Stimulated activated memory B cell treated with anti-CD40 and anti-IgM and Interleukin-4, amounts not matched to agents 10 μg/mL and 1 μg/mL and 100 μg/mL, for 72 hours (primary cell): ENCODE measurements at places on chromosomes 7 and 10.

DNA sequence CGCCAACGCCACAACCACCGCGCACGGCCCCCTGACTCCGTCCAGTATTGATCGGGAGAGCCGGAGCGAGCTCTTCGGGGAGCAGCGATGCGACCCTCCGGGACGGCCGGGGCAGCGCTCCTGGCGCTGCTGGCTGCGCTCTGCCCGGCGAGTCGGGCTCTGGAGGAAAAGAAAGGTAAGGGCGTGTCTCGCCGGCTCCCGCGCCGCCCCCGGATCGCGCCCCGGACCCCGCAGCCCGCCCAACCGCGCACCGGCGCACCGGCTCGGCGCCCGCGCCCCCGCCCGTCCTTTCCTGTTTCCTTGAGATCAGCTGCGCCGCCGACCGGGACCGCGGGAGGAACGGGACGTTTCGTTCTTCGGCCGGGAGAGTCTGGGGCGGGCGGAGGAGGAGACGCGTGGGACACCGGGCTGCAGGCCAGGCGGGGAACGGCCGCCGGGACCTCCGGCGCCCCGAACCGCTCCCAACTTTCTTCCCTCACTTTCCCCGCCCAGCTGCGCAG is 424 bp downstream of the EGFR start:
- ATAC-seq = no peak

DNA sequence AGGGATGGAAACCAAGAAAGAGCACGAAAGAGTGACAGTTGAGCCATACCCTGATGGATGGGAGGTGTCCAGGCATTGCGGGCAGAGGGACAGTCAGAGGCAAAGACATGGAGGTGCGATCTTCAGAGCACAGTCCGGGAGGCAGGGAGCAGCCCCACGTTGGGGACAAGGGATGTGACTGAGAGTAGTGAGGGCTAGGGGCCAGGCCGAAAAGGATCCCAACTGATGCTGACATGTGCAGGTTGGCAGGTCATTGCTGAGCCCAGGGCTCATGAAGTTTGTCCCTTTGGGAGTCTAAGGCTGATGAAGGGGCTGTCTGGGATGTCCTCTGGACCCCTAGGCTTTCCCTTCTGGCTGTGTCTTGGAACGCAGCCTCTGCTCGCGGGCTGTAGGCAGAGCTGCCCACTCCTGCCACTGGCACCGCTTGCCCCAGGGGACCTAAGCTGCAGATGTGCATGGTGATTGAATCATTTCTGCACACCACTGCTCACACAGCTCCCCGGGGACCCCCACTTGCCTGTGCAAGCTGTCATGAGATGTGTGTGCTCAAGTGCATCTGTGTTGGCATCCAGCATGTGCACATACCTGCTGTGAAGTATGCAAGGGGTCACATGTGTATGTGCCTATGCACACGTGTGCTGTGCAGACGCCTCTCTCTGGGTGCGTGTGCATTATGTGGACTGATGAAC is 125.1 kb downstream of the ZMIZ1 start:
- peak; percentile 83 for ATAC-seq

GRCh38 chr10:13528875-13529713 is at the start of gene BEND7:
Gene BEND7 (minus strand): TSS chr10:13529014. CDS start chr10:13528533, 481 bp downstream.
- ATAC-seq = peak; percentile 72

- ATAC-seq = no peak
These were observed 28.7 kb downstream of the GHRHR start for GRCh38 chr7:30992414-30992813.

- no peak for ATAC-seq
These were observed 120.0 kb upstream of the PLPP4 start for GRCh38 chr10:120336911-120337540.

- no peak for ATAC-seq
These were observed 24.6 kb downstream of the ADIRF start for GRCh38 chr10:86992929-86993328.

GRCh38 chr7:127652333-127653248 is 597 bp downstream of the SND1 start:
- ATAC-seq = peak; percentile 52

- ATAC-seq = no peak
These were observed 155.3 kb upstream of the INHBA start for GRCh38 chr7:41858201-41858600.

- ATAC-seq = no peak
These were observed 28.4 kb downstream of the ITGB1 start for GRCh38 chr10:32929634-32930033.

GRCh38 chr7:91789086-91789485 is 91.4 kb downstream of the MTERF1 start:
- ATAC-seq = no peak

- no peak for ATAC-seq
These were observed 229.5 kb downstream of the PTPRN2 start for GRCh38 chr7:158357898-158358821.

DNA sequence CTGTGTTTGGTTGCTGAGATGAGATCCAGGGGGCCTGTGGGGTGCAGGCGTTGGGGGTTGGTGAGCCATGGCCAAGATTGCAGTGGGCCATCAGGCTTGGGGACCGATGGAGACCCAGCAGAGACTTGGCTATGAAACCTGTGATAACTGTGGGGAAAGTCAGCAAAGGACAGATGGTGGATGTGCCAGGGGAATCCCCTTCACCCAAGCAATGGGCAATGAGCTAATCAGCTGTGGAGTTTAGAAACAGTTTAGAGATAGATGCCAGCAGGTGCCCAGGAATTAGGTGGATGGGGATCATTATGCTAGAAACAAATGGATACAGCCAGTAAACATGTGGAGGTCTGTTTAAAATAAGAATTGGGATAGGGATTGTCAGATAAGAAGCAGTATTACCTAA is 151.4 kb upstream of the FERD3L start:
- no peak for ATAC-seq

- peak; percentile 69 for ATAC-seq
These were observed 24.6 kb upstream of the INMT start for GRCh38 chr7:30727061-30727945.

DNA sequence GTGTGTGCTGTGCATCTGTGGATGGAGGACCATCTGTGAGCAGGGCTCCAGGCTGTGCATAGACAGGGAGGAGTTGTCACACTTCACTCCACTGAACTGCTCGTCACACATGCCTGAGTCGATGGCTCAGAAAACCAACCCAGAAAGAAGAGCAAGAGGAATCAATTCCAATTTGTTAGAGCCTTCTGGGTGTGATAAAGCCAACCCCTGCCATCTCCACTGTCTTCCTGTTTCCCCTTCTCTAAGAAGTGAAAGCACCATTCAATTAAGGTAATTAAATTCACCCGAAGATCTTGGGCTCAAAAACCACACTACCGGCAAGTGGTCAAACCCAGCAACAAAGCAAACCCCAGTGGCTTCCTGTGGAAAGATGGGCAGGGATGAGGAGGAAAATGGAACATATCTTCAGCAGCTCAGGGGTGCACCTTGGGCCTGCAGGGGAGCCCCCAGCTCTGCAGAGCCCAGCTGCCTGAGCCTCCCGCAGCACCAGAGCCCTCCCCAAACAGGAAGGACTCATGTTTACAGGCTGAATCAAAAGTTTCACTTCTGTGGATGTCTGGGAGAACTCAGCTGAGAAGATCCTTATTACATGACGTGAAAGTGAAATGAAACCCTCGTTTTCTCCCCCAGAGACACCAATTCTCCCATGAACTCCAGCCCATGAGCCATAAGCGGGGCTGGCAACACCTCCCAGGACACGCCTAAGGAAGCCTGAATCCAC is 10.9 kb downstream of the C10orf71 start:
- ATAC-seq = peak; percentile 76

GRCh38 chr10:112728997-112729396 is 221.1 kb upstream of the TCF7L2 start:
- no peak for ATAC-seq

DNA sequence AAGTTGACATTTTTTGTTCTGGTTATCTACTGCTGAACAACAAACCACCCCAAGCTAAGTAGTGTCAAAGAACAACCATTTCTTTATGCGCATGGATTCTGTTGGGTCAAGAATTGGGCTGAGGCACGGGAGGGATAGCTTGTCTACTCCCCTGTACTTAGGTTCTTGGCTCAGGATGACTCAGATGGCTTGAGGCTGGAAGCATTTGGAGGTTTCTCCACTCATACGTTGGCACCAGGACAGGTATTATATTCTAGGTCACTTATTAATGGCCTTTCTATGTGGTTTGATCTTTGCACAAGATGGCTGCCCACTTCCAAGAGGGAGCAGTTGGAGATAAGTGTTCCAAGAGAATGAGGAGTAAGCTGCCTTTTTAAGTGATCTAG is 11.8 kb upstream of the TFAM start:
- ATAC-seq = no peak

DNA sequence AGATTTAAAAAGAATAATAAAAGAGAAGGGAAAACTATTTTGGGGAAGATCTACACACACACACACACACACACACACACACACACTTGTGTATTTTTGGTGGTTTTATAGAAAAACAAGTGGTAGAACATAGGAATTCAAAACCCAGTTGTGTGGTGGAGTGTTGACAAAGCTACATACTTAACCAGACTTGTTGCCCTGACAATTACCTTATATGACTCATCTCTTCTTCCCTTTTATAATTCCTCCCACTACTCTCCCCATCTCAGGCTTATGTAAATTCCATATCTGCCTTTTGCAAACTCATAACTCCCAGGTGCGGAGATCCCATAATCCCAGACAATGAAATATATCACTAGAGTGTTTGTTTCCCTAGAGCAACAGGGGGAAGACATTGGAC is 873.7 kb downstream of the NXPH1 start:
- ATAC-seq = no peak

- no peak for ATAC-seq
These were observed 780.8 kb upstream of the C7orf33 start for GRCh38 chr7:147809786-147810185.

DNA sequence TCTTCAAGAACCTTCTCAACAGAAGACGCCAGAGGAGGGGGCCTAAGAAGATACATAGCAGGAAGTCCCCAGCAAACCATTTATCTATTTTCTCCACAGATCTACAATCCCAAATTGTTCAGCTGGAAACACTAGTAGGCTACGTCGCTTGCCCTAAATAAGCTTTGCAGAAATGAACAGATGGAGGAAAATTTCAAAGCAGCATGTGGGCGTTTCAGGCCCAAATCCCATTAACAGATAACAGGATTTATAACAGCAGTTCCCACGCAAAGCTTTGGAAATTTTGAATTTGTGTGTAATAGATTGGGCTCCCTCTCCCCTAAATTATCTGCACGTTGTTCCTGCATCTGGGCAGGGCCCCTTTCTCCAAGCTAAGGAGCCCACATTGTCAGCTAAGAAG is 60.6 kb upstream of the FRMD4A start:
- ATAC-seq = no peak

DNA sequence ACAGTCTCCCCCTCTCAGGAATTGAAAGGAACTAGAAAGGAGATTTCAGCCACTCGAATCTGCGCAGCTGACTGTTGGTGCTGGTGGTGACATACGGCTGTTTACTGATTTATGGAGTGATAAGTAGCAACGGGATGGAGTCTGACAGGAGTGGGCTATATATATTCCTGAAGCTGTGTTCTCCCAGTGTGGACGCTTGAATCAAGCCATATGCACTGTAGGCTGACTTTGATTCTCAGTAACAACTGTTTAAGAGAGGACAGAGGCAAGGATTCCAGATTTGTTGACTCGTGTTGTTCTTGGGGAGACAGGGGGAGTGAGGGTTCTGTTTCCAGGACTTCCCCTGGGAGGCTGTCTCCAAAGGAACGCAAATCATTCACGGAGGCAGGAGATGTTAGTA is 260.1 kb upstream of the AUTS2 start:
- ATAC-seq = no peak

DNA sequence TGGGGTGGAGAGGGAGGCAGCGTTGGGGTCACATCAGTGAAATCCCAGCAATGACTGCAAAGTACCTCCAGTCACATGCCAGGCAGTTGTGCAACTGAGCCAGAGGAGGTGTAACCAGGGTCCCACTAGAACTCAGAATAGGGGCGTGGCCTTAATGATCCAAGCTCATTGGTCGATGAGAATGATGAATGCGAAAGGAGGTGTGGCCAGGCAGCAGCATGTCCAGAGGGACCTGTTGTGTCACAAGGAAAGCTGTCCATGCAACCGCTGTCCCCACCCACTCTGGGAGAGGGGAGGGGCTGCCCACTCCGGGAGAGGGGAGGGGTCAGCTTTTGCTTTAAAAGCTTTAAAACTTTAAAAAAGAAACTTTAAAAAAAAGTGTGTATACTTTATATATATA is 25.3 kb upstream of the MTPAP start:
- no peak for ATAC-seq

DNA sequence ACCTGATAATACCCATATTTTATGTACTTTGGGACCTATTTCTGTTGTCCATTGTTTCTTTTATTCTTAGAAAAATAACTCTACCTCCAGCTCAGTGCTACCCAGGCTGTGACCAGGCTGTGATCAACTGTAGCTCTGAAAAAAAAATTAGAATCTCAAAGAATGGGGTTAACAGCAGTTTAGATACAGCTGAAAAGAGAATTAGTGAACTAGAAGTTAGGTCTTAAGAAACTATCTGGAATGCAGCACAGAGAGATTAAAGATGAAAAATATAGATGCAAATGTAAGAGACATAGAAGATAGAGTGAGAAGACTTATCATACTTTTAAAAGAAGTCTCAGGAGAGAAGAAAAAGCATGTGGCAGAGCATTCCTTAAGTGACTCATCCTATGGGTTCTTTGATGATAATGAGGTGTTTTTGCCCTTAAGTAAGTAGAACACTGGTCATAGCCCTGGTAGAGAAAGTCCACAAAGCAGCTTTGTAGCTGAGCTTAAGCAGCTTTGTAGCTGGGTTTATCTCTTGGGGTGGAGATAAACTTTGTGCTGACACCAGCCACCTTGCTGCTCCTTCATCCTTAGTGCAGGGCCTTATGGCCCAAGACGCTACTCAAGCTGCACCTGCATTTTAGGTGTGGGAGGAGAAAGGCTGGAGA is 27.3 kb upstream of the SFRP5 start:
- no peak for ATAC-seq

DNA sequence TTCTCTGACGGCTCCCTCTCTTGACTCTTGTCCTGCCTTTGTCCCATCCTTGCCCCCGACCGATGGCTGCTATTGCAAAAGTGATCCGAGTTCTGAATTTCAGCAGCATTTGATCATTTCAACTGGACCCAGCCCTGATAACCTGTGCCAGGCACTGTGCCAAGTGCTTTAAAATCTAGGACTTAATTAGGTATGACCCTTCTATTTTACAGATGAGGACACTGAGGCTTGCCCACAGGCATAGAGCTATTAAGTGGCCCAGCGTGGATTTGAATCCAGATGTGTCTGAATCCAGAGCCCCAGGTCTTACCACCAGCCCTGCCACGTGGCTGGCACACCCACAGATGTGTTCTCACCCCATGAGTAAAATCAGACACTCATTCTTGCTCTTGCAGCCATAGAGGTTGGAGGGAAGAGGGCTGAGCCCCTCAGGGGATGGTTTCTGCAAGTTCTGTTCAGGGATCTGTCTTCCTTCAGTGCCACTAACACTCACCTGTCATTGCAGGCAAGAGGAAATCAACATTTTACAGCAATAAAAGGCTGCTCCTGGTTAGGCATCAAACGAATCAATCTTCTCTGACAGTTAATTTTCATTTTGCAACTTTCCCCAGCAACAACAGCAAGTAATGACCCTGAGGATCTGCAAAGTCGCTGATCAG is 101.2 kb downstream of the GRID1 start:
- ATAC-seq = no peak

- no peak for ATAC-seq
These were observed 12.5 kb downstream of the GDI2 start for GRCh38 chr10:5800782-5801181.

- no peak for ATAC-seq
These were observed 192.5 kb downstream of the EBF3 start for GRCh38 chr10:129771576-129771975.

- ATAC-seq = no peak
These were observed 25.0 kb upstream of the FZD1 start for GRCh38 chr7:91239171-91239604.

GRCh38 chr7:18369011-18369410 is 126.5 kb upstream of the HDAC9 start:
- no peak for ATAC-seq
